ENCODE measurements at places on chromosomes 7 and 10.

DNA sequence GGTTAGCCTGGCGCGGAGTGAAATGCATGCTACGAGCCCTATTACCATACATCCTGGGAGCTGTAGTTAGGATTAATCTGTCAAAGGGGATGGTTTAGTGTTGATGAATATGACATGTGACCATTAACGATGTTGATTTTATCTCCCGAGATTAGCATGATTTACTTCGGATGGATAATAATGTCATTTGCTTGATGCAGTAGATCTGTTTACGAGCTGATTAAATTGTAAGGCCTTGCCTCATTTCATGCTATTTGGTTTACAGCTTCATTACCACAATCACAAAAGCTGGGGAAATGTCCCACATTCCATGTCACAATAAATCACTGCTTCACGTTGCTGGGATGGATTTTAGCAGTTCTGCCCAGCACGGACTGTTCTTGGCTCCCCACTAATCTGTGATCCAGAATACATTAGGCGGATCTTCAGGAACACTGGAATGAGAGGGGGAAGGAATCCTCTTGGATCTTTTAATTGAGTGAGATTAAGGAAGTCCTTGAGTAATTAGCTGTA is 22.3 kb downstream of the ZNF503 start:
- DNase-seq = no peak

DNA sequence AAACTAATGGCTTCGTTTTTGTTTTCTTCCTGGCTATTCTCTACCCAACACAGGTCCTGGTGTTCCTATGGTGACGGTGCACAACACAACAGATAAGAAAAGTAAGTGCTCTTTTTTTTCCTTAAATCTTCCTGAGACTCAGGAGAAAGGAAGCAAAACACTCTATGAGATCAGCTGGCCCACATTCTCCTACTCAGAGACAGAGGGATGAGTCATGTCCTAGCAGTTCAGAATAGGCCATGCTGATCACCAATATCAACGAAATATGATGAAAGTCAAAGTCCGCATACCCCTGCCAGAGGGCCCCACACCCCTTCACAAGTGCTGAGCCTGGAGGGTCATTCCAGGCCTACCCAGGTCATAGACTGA is 149.2 kb downstream of the PAXIP1 start:
- DNase-seq = no peak

GRCh38 chr7:150425670-150426069 is 24.8 kb upstream of the GIMAP8 start:
- no peak for DNase-seq

- no peak for DNase-seq
Measured at GRCh38 chr10:12279281-12279680, 70.1 kb upstream of the CAMK1D start.

GRCh38 chr7:147519062-147519461 is 1071.5 kb upstream of the C7orf33 start:
- DNase-seq = no peak

- DNase-seq = peak; percentile 4
Measured at GRCh38 chr10:104767745-104768144, 126.7 kb downstream of the SORCS3 start.

DNA sequence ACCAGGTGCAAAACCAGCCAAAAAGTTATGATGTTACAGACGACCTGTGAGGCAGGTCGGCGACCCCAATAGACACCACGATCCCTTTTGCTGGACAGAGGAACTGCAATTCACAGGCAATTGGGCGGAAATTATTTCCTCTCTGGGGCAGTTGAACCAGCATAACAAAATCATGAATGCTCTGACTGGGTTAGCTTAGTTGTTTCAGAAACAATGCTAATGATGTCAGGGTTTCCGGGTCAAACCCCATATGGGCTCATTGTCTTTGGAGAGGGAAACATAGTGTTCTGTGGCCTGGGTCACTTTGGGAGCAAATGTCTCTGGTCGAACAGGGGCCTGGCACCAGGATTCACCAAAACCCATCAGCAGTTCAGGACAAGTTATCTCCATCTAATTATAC is 669.1 kb upstream of the NRP1 start:
- DNase-seq = no peak

GRCh38 chr7:47432671-47433563 is 149.0 kb downstream of the TNS3 start:
- DNase-seq = peak; percentile 78

DNA sequence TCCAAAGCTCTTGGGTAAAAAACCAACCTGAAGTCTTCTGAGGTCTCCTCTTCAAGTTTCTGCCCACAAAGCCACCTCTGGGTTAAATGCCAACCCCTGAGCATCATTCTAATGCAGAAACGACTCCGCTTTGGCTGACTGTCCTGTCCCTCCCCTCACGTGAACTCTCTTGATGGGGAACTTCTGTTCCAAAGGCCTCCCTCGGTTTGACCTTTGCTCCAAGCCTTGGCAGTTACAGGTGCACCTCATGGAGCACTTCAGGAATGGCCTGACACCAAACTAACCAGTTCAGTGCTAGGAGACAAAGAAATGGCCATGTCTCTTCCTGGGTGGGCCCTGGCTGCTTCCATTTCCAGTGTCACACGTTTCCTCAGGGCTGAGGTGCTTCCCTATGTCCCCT is 20.0 kb downstream of the CAMK2G start:
- DNase-seq = no peak

DNA sequence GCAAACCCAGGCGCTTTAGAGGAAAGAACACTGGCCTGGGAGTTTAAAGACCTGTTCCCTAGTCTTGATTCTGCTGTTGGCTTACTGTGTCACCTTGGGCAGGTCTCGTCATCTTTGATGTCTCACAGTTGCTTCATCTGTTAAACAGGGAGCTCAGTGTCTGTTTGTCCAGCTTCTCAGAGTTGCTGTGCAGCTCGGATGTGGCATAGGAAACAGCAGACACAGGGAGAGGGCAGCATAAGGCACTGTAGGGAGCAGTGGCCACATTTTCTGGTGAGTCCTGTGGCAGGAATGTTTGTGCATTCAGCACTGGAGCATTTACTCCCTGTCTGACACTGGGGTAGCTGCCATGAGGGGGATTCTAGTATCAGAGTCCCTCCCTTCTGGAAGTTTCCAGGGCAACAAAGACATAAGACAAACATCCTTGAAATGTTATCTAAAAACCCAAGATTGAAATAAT is 2.0 kb downstream of the REPIN1 start:
- no peak for DNase-seq

DNA sequence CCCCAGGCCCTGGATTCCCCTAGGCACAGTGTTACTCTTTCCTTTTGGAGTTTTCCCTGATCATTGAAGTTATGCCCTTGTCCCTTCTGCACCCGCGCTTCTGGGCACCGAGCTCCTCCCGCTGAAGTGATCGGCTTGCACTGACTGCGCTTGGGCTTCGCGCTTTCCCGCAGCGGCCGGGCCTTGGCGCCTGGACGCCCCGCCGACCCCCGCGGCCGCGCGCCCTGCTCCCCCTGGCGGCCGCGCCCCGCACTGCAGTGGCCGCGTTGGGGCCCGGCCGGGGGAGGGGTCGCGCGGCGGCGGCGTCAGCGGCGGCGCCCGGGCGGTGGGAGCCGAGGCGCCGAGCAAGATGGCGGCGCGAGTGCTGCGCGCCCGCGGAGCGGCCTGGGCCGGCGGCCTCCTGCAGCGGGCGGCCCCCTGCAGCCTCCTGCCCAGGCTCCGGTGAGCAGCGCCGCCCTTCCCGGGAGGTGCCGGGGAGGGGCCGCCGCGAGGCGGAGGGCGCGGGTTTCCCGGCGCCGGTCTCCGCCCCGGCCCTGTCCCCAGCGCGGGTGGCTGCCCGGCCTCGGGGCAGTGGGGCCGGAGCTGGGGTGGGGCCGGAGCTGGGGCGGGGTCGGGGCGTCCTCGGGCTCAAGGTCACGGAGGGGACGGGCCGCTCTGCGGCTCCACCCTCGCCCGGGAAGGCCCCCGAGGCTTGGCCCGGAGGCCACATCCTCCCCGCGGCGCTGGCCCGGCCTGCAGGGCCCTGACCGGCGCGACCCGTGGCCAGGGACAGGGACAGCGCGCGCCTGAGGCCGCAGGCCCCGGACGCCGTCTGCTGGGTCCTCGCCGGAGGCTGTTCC is at the start of gene NIPSNAP2:
Gene NIPSNAP2, plus strand, starts transcription at position 325 of the 839 bp plus-strand sequence. Its CDS starts 25 bp downstream, at position 350.
- DNase-seq = peak; percentile 72

- DNase-seq = no peak
Measured at GRCh38 chr7:110358028-110358427, 732.9 kb upstream of the LRRN3 start.

- DNase-seq = peak; percentile 69
Measured at GRCh38 chr10:33193701-33194521, 140.6 kb downstream of the NRP1 start.

DNA sequence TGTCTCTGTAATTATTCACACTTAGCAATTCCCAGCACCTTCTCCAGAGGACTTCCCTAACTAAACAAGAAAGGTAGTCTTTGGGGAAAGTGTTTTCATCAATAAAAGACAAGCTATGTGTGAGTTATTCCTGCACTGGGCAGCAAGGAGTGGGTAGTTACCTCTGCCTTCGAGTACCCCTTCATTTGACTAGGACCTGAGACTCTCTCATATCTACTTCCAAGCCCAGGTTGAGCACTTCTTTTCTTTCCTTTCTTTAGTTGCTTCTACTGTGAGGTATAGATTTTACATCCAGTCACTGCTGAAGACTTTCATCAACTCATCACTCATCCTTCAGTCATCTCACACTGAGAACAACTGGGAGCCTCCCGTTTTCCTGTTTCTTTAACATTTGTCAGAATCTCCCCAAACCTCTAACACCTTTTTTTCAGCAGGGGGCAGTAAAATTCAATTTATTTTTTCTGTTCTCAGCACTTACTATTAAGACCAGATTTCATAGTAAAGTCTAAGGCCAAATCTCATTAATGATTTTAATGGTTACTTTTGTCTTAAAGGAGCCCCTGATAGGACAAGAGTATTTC is 80.1 kb upstream of the PRSS1 start:
- no peak for DNase-seq

- no peak for DNase-seq
Measured at GRCh38 chr7:2193575-2194305, 39.0 kb downstream of the MAD1L1 start.

DNA sequence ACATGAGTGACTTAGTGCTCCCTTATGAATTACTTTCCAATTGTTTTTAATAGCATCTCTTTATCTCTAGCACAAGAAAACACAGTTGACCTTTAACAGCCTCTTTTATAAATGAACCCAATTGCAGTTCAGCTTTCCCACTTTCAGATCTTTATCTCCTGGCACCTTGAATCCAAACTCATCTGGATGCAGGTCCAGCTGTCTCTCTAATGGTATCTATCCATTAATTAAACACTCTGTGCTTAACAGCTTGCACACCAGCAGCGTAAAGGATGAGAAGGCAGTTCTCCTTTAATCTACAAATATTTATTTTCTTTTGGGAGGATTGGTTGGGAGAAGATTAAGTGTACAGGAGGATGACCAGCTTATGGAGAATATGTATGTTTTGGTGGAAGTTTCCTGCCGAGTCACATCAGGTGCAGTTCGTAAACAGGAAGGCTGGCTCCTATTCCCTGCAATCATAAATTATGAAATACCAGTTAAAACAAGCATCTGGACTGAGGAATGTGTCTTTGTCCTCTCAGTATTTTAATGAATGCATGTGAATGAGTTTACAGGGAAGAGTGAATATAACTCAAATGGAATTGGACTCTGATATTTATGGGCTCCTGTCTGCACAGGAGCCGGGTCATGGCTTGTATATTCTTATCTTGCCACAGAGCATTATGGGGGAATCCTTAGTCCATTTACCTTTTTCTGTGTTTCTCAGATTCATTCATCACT is 232.7 kb downstream of the PHF14 start:
- DNase-seq = no peak

- no peak for DNase-seq
Measured at GRCh38 chr7:43234073-43234472, 121.6 kb downstream of the HECW1 start.

- no peak for DNase-seq
Measured at GRCh38 chr10:75269605-75270004, 33.8 kb upstream of the COMTD1 start.

DNA sequence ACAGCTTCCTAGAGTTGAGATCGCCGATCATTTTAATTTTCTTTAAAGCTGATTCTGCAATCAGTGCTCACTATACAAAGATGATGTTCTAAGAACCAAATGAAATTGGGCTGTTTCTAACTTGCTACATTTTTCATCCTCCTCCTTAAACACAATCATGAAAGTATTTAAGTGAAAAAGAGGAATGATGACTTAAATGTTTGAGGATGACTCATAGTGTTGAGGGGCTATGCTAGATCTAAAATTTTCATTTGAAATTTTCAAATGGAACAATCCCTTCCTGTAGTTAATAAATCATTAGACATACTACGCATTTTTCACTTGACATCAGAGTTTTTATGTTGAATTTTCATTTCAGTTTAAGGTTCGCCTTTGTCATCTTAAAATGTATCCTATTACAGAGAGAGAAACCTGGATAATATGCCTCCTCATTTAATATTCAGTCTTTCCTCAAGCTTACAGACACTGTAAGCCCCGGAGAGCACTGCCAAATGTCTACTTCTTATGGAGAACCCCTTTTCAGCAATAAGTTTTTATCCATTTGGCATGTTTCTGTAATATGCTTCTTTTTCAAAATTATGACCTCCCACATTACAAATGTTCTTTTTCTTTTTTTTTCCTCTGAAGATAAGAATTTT is 499.6 kb downstream of the MAGI2 start:
- DNase-seq = no peak

- DNase-seq = no peak
Measured at GRCh38 chr7:129911790-129912189, 41.0 kb downstream of the UBE2H start.

DNA sequence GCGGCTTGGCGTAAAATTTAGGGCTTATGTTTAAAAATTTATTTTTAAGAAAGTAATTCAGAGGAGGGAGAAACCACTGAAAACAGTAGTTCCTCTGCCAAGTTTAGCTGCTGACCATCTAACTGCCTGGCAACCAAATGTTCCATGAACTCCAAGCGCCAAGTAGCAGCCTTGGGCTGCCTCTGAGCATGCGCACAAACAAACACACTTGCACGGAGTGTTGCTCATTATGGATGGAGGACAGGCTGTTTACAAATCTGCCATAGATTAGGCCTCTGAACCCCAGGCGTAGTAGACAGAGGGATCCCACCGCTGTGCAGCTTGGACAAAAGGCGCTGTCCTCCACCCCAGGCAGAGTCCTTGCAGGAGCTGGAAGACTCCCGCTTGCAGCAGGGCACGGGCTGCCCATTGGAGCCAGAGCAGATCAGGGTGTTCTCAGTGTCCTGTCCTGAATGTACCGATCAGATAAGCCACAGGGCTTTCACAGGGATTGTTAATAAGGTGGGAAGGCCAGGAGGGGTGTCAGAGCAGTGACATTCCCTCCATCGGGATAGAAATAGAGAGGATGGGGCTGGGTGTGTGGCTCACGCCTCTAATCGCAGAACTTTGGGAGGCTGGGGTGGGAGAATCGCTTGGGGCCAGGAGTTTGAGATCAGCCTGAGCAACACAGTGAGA is 47.7 kb upstream of the LYZL1 start:
- peak; percentile 71 for DNase-seq

DNA sequence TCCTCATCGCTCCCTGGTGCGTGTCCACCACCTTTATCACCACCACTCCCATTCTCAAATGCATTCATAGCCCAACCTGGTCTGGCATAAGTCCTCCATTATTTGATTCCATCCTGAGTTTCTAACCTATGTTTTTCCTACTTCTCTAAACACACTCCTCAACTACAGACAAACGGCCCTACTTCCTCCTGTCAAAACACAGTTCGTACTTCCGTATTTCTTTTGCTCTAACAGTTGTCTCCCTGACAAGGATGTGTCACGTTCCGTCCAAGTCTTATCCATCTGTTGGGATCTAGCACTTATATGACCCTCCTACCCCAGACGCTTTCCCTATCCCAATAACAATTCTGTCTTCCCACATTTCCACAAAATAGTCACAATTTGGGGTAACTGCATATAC is 46.8 kb downstream of the DOCK4 start:
- DNase-seq = no peak
